ENCODE measurements at places on chromosomes 2 and 18. TPM values are rescaled to one million over a fixed set of nuclear protein-coding genes. Genes with fewer than 3 reads are reported as not detected.

- DNase-seq: no peak
These were observed 122.2 kb downstream of the TANC1 start for GRCh38 chr2:159090514-159091201.

DNA sequence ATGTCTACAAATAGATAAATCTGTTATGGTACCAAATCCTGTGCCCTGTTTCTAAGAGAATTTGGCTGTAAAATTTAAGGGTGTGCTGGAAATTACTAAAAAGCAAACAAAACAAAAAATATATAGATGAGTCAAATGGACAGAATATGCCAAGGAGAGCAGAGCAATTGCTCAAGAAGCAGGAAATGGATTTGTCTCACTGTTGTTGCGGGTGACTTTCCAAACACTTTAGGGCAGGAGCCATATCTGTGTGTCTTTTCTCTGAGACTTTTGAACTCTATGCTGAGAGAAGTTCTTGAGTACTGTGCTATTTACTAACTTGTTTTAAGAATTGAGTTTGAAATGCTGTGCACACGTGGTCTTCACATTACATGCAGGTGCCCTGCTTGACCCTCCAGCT lies 221.7 kb downstream of the PHLPP1 start:
- no peak for DNase-seq

GRCh38 chr18:1906421-1906820 lies 664.9 kb downstream of the METTL4 start:
- no peak for DNase-seq

DNA sequence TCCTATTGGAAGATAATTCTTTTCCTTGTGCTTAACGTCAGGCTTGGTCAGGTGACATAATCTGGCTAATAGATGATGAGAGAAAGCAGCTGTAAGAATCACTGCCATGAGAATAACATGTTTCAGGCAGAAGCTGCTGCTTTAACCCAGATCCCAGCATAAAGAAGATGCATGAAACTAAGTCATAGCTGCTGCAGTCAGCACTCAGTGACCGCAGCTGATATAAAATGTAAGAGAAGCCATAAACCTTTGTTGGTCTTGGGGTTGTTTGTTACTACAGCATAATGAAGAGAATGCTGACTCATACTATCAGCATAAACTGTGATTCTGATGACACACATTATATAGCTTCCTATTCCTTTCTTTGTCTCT lies 274.3 kb upstream of the TRIB2 start:
- no peak for DNase-seq

- no peak for DNase-seq
These were observed 21.7 kb upstream of the RAB11FIP5 start for GRCh38 chr2:73134471-73134870.

The EVX2 gene
- not detected for total RNA-seq

- no peak for DNase-seq
These were observed 41.8 kb upstream of the ATG16L1 start for GRCh38 chr2:233209533-233210171.

DNA sequence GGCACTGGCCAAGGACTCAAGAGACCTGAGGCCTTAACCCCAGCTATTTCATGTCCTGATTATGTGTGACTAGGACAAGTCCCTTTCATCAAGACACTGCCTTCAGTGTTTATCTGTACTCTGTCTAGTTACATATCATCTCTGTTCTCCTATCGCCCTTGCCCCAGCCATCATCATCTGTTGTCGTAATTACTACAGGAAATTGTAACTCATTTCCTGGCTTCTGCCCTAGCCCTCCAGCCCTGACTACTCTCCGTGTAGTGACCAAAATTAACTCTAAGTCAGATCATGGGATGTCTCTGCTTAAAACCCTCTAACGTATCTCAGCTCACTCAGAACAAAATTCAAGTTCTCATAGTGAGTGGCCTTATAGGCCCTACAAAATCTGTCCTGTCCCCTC lies 49.3 kb upstream of the LAPTM4A start:
- DNase-seq: no peak

- no peak for DNase-seq
These were observed 53.4 kb downstream of the CDH2 start for GRCh38 chr18:28123401-28124030.
